ENCODE measurements at places on chromosomes 1 and 21.

DNA sequence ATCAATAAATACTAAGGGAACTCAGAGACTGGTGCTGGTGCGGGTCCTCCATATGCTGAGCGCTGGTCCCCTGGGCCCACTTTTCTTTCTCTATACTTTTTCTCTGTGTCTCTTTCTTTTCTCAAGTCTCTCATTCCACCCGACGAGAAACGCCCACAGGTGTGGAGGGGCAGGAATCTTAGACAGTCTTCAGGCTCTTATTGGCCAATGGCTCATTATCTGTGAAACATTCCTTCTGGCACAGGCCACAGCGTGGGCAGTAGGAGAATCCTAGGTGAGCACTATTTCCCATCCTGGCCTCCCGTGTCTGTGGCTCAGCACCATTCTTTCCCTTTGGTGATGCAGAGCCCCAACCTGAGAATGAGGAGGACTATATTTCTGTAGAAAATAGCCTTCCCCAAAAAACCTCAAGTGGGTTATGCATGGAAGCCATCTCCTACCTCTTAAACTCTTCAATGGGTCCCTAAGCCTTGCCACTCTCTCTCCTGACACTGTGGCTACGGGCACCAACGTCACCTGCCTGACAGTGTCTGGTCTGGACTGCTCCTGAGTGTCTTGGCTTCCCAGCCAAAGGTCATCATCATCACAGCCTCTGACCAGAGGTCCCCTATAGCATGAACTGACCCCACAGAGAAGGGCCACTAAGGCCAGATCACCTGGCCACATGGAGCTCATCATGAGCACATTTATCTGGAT, 6.2 kb upstream of the SLAMF1 start:
- no peak for DNase-seq

DNA sequence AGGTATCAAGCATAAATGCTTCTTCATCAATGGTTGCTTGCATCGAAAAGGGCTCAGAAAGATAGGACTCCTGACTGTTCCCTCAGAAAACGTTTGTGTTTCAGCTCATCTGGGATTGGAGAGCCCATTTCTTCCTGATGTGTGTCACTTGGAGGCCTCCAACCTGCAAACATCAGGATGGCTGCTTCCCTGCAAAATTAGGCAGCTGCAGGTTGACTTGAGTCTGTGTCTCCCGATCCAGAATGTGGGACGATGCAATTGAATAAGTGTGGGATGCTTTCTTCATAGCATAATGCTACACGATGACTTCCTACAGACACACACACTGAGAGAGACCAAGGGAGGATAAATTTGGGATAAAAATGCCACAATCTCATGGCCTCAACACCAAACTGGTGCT, 42.2 kb downstream of the OLIG1 start:
- DNase-seq, result no peak

DNA sequence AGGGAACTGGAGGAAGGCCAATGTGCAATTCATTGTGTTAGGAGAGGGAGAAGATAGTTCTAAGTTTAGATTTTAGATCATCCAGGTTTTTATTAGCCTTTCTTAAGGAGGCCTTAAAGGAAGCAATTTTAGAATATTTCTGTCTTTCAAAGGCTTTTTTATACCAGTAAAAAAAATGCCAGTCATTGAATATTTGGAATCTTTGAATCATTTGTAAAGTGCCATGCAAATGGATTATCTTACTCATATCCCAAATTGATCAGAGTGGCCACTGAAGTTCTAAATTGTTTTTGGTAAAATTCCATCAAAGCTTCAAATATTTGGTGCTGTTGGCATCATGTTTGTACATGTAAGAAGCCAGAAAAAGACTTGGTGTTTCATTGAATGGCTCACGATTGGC, 244.8 kb downstream of the RPS6KC1 start:
- DNase-seq, result no peak

- DNase-seq, result peak; percentile 35
Measured at GRCh38 chr1:173477286-173478093, at the start of gene PRDX6. Gene PRDX6, plus strand, starts transcription at chr1:173477335. Its CDS starts 63 bp downstream, at chr1:173477398.

- DNase-seq, result no peak
Measured at GRCh38 chr21:37860416-37860815, 55.8 kb downstream of the KCNJ6 start.

DNA sequence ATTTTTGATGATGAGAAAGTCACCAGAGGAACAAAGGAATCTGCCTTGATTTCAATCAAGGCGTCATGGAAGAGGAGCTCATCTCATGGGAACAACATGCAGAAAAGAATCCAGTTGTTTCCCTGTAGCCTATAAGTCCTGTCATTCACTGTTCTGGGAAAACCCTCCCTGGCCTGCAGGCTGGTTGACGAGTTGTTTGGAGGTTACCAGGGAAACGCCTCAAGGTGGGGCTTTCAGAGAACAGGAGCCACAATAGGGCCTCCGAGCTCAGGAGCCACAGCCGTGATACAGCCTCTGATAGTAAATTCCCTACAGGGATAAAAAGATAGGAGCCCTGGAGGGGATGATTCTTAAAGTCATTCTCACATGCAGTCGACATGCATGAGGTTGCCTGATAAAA, 135.2 kb downstream of the PSMG1 start:
- DNase-seq, result no peak

DNA sequence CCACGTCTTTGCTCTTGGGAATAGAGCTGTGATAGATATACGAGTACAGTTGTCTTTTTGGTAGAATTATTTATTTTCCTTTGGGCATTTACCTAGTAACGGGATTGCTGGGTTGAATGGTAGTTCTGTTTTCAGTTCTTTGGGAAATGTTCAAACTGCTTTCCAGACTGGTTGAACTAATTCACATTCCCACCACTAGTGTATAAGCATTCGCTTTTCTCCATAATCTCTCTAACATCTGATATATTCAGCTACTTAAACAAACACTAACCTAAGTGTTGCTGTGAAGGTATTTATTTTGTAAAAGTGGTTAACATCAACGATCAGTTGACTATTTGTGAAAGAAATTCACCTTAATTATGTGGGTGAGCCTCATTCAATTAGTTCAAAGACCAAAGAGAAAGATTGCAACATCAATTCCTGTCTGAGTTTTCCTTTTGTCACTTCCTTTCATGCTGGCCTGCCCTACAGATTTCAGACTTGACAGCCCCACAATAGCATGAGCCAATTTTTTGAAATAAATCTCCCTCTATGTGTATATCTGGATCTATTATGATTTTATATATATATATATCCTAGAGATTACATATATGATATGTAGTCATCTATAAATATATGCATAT, 26.7 kb upstream of the DUSP10 start:
- DNase-seq, result no peak

DNA sequence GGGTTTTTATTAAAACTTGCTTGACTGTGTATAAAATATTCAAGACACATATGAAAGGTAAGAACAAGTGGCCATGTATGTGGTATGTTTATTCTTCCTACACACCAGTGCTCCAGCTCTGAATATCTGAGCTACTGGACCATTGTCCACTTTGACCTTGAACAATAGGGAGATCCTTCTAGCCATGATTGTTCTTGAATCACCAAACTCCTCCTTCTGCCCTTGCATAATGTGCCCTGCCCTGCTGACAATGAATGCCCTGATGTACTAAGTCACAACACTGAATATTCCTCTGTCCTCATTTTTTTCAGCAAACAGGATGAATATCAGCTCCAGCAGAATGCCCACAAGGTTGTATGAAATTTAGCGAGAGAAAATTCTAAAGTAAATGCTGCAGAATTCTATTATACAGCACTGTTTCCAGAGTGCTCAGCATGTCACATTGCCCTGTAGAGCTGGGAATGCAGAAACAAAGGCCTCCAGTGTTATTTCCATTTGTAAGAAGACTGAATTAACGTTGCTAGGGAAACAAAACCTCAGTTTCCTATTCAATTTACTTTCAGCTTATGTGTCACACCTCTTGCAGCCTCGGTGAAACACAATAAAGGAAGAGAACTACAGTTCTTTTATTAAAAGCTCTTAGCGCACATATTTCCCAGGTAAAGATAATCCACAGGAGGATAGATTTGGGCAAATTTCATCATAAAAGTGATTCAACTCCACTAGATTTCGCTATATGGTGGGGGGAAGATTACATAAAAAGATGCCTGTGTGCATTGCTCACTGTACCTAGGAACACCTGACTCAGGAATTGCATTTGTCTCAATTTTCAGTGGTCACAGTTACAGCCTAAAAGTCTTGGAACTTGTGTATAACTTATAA, 187.4 kb upstream of the ATP1B1 start:
- no peak for DNase-seq

DNA sequence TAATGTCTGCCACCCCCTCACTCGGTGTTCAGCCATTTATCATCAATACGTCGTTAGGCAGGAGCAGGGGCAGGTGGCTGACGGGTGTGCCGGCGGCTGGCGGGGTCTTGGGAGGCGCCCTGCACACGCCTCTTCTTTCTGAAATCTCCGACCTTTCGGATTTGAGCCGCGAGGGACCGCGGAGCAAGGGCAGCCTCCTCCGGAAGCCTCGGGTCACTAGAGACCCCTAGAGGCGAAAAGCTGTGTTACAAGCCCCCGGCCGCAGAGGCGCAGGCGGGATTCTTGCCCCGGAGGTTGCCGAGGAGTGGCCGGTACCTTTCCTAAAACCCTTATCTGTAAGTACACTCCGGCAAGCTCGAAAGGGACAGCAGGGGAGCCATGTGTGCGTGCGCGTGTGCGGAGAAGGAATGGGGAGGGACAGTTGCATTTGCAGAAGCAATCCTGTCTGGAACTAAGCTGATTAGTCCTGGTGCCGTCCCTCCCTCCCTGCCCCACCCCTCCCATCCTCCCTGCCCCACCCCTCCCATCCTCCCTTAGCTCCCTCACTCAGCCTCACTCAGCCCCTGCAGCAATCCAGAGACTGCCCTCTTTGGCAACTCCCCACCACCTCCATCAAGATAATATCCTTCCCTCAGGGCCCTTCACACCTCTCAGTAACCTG, 11.0 kb downstream of the BRINP2 start:
- DNase-seq, result peak; percentile 2

- DNase-seq, result no peak
Measured at GRCh38 chr1:47209091-47209490, 19.3 kb upstream of the PDZK1IP1 start.

DNA sequence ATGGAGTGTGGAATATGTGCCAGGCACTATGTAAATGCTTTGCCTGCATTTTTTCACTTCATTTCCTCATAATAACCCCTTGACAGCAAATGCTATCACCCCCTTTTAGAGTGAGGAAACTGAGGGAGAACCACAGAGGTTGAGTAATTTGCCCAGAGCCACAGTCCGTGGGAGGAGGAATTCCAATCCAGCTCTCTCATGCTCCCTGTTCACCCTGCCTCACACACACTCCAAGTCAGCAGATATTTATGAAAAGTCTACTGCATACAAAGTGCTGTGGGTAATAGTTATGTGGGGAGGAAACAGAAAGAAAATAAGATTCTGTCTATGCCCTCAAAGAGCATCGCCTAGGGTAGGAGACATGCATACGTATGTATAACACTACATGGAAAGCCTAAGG, 30.9 kb upstream of the RBM15 start:
- no peak for DNase-seq

DNA sequence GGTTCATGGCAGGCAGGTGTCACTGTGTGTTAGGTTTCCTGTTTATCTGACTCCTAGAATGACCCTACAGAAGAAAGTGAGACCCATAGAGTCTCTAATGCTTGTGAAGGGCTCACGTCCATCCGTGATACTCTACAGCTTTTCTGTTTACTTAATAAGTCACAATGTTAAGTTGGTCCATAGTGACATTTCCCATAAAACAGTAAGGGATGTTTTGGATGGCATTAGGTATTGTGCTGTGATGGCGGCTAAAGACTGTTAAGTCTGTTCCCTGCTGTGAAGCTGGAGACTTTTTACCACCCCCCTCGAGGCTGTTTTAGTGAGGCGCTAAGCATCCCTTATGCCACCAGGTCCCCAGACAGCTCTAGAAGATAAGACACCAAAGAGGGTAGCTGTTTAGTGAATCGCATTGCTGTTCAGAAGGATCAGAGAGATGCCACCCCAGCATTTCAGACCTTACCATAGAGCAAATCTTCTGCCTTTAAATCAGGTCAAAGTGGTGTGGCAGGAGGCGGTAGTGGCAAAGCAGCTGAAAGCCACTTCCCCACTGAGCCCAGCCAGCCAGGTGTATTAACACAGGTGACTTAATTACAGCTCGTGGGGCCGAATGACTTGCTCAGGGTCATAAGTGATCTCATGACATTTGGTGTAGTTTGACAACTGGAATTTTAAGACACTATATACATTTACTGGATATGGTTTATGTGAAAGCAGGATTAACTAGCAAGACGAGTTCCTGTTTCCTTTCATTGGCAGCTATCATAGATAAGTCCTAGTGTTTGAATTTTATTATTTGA, 25.0 kb downstream of the SLC37A1 start:
- no peak for DNase-seq

DNA sequence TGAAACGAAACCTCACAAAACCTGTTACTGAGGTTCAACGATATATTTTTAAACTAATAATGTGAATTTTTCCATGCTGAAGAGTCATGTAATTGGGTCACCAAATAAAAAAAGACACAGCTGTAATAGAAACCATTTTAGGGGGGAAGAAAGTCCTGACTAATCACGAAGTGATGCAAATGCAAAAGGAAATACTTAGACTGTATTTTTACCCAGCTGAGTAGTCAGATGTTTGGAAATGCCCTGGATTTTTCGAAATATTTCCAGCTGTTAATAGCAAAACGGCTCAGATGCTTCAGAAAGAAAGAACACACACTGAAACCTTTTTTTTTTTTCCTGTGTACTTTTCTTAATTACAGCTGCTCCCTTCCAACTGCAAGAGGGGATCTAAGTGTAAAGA, 210.3 kb downstream of the SETD4 start:
- DNase-seq, result no peak

DNA sequence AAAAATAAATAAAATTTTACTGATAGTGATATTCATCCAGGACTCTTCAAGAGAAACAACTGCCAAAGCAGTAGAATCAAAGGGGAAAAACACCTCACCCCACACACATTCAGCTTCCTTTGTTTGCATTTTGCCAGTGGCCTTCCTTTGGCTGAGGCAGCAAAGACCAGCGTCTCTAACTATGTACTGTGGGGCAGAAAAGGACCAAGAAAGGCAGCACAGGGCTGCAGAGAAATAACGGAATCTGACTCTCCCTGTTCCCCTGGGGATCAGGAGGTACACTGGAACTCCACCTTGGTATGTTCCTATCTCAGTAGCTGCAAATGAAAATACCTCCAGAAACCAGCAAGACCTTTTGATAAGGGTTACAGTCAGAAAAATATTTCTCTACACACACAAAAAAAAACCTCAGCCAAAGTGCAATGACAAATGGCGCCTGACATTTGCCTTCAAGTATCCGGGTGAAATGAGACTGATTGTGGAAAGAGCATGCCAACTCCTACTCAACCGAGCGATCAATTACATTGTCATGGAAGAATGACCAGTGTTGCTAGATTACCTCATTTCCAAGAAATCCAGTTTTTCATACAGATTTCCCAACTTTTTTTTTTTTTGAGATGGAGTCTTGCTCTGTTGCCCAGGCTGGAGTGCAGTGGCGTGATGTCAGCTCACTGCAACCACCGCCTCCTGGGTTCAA, 50.9 kb downstream of the TARBP1 start:
- DNase-seq, result no peak

Data from activated CD4-positive, CD25-positive, alpha-beta regulatory T cell (primary cell).